ENCODE measurements at places on chromosomes 13 and 19.

DNA sequence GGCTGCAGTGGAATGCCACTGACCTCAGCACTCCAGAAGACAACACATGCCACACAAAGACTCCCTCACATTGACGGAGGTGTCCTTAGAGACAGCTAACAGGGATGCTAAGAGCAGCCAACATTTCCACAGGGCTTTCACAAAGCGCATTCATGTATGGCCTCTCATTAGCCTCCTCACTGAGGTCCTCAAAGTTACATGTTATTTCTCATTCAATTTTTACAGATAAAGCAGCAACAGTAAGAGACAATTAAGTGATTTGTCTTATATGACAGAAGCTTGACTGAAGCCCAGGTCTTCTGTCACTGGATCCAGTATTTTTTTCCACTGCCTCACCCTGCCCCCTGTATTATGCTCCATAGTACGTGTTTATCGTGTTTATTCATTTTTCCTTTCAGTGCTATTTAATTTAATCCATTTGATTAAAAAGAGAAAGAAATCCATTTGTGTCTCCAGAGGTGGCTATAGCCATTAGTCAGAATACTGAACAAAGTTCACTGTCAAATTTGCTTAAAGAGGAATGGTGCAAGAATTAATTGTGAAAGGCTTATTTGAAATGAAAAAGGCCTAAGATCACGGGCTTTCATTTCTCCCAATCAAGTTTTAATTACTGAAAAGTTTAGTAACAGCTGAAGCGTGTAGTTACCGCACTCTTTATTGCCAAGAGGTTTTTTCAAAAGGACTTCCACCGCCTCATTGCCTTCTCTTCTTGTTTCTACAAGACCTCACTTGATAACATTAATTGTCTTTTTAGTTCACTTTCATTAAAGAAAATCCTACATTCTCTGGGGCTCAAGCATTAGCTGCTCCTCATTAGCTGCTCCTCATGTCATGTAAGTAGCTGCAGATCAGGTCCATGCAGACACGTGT is 115.0 kb downstream of the COG6 start:
- no peak for DNase-seq

- DNase-seq = no peak
Measured at GRCh38 chr19:48338253-48338755, 13.0 kb downstream of the EMP3 start.

GRCh38 chr13:23770428-23770827 is 118.8 kb downstream of the MIPEP start:
- DNase-seq = no peak

DNA sequence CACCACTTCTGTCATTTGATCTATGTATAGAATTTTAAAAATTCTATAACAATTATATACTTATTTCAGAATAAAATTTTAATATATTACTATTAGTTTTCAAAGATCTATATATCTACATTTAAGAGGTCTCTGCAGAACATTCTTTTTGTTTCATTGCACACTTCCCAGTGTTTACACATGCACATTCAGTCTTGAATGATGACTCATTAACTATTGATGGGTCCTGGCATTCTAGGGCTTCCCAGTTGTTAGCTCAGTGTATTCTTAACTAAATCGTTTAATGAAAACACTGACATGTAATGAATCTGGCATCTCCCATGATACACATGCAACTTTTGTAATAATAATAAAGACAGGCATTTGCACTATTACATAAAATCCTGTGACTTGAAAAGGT is 324.6 kb downstream of the KLF12 start:
- DNase-seq = no peak

GRCh38 chr13:114035583-114036531 is 62.0 kb upstream of the C13orf46 start:
- DNase-seq = peak; percentile 65

DNA sequence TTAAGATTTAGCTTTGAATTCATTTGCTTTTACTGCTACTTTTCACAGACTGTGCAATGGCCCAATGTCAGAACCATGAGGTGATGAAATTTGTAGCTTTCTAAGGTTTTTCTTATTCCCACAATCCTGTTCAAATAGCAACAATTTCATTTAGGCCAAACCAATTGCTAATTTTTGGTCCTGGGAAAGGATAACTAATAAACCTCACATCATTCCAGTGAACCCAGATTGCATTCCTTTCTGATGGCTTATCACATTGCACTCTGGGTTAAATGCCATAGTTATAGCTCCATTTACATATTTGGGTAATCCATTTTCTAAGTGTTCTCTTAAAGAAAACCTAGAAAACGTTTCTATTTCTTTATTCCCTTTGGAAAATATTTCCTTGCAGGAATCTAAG is 22.9 kb upstream of the POMP start:
- DNase-seq = no peak

GRCh38 chr19:34178274-34178610 is 5.9 kb downstream of the LSM14A start:
- no peak for DNase-seq

DNA sequence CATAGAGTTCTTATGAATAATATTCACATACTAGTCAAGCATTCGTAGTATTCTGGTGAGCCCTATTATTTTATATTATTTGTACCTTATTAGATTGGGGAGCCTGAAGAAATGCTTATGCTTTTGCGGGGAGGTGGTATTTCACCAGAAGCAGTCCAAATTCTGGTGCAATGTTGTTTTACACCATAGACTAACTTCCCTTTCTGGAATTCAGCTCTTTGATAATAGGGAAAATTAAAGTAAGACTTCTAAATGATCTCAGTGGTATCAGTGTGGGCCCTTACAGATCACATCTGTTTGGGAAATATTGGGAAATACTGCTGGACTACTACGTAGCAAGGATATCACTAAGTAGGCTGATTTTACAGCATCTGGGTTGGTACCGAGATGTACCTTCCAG is 34.2 kb downstream of the KCTD12 start:
- no peak for DNase-seq

DNA sequence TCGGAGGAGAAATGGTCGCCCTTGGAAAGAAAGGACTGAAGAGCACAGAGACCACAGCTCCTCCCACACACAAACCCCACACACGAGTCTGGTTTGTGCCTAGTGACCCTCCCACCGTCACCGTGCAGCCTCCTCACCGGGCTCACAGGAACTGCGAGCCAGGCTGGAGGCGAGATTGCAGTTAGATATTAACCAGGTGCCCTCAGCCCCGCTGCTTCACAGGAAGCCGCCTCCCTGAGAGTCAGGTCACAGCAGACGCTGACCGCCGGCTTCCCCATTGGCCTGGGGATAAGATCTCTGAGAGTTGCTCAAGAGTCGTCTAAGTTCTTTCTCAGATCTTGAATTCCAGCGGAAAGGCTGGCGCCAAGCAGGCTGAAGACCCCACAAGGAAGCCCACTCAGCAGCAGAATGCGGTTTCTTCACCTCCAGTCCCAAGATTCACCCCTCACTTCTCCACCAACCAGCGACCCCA is 870 bp downstream of the ZNF44 start:
- DNase-seq = peak; percentile 71

DNA sequence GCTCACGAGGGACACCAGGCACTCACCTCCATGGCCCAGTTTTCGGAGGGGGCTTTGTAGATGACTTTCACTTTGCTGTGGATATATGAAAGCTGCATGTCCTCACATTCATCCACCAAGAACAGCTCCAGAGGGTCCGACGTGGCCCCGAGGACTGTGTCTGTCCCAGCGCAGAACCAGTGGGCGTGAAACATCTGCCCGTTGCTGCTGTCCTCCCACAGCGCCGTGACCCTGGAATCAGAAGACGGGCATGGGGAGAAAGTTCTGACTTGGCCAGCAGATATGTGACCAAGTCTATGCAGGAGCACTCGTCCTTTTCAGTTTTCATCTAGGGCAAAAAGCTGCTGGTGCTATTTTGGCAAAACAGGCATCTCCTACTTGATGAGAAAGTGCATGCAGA is 29.7 kb upstream of the EIF3G start:
- no peak for DNase-seq

DNA sequence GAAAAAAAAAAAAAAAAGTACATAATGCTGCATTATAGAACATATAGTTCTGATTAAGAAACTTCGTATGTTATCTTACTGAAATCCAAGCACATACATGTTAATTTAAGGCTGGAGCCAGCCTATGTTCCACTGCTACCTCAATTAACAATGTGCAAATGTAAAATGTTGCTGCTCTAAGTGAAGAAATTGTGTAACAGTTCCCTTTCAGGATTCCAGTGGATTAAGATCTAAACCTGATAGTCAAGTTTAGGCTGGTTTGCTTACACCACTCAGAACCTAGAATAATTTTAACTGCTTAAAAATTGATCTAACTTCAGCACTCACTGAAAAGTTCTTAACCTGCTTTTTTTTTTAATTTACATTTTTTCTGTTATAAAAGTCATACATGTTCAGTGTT is 4.2 kb downstream of the VPS36 start:
- DNase-seq = no peak

GRCh38 chr19:16281743-16282142 is 42.9 kb upstream of the KLF2 start:
- DNase-seq = no peak

- no peak for DNase-seq
Measured at GRCh38 chr13:66546534-66547379, 683.4 kb downstream of the PCDH9 start.

GRCh38 chr13:110236831-110237261 is 70.1 kb downstream of the COL4A1 start:
- DNase-seq = peak; percentile 58

- DNase-seq = no peak
Measured at GRCh38 chr13:98761126-98761985, 8.9 kb upstream of the SLC15A1 start.

GRCh38 chr19:16064209-16064889 is 11.9 kb upstream of the TPM4 start:
- DNase-seq = no peak
